ENCODE measurements at places on chromosomes 5 and 9. TPM values are rescaled to one million over a fixed set of nuclear protein-coding genes. Genes with fewer than 3 reads are reported as not detected.
A peak's percentile ranks its signal among the peaks of the same experiment; 100 is the strongest.

Gene KCNT1
- total RNA-seq = not detected

DNA sequence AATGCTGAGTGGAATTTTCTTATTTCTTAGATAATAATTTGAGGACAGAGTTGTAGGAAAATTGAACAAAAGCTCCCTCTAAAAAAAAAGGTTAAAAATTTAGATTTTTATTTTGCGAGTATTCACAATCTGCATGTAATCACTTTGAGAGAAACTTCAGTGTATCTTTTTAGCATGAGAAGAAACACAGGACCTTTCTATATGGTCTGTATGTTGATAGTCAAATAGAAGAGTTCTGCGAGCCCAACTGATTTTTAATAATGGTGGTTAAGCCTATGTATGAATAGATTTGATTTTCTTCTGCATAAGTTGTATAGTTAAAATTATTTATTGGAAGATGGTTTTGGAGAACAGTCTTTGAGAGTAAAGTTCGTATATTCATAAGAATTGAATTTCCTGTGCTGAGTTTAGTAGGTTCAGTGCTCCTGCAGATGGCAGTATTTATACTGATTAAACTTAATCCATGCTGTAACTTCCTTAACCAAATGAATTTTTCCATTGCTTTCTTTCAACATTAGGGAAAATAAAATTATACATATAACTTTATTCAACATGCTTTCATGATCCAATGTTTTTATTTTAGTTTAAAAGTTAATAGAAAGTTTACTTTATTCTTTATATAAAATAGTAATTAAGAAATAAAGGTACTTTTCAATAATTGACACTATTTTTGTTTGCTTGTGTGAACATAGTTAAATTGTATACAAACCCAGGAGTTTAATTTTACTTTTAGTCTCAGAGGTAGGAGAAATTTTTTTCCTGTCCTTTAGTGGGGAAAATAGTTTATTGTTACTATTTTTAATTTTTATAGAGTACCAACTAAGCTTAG lies 19.6 kb downstream of the TCERG1 start:
- DNase-seq = peak; percentile 15

Gene COQ4
- 49.4 TPM for total RNA-seq

DNA sequence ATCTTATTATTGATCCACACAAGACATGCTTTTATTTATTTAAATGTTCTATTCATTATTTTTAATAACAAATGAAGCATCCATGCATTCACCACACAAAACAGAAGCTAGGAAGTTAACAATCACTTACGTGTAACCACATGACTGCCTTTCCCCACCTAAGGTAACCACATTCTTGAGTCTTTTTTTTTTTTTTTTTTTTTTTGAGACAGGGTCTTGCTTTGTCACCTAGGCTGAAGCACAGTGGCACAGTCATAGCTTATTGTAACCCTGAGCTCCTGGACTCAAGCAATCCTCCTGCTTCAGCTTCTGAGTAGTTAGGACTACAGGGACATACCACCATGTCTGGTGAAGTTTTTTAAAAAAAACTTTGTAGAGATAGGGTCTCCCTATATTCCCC lies 133.0 kb downstream of the DOCK2 start:
- no peak for DNase-seq

Gene WDR38
- total RNA-seq = not detected

Gene GEMIN5
- 25.6 TPM for total RNA-seq

GRCh38 chr9:1979741-1980367 lies 35.3 kb upstream of the SMARCA2 start:
- no peak for DNase-seq

GRCh38 chr9:109478051-109478563 lies 20.0 kb downstream of the PTPN3 start:
- no peak for DNase-seq

GRCh38 chr5:78103232-78103918 lies 191.1 kb downstream of the AP3B1 start:
- no peak for DNase-seq

Gene C9
- not detected for total RNA-seq

DNA sequence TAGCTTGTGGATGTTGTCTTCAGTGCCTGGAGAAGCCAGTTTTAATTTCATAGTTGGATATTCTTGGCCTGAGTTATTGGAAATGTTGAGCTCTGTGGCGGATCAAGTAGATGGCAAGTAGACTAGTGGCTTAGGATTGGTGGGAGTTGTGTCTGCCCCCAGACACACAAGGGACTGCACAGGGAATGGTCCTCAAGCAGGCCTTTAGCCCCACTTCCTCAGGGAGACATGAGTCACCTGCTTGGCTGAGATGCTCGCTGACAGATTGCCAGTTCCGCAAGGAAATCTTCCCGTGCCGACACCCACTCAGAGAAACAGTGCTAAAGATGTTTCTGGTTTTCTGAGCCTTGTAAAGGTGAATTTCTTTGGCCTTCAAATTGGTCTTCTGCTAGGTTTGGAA lies 18.8 kb upstream of the CATSPER3 start:
- DNase-seq = no peak

Gene DBH
- not detected for total RNA-seq

- DNase-seq = no peak
Measured at GRCh38 chr9:6680797-6681146, 35.2 kb upstream of the GLDC start.

Measured in OCI-LY7 (cell line).